ENCODE measurements at places on chromosomes 16 and 17. TPM values are rescaled to one million over a fixed set of nuclear protein-coding genes. Genes with fewer than 3 reads are reported as not detected.

EFCAB13 gene
- total RNA-seq = 24.7 TPM

PAQR4 gene
- total RNA-seq = 23.0 TPM

GUCY2D gene
- total RNA-seq = 26.8 TPM

CNP gene
- 64.6 TPM for total RNA-seq

TOP2A gene
- 62.8 TPM for total RNA-seq

SYT17 gene
- total RNA-seq = 10.2 TPM

SCARF1 gene
- 11.1 TPM for total RNA-seq

HAS3 gene
- 4.1 TPM for total RNA-seq

PDIA2 gene
- 2.1 TPM for total RNA-seq

KIF18B gene
- 3.0 TPM for total RNA-seq

Measured in camera-type eye (tissue), 1 donor.